Progenitor cell of endocrine pancreas (in vitro differentiated cells): ENCODE measurements at places on chromosomes 3 and 15.

DNA sequence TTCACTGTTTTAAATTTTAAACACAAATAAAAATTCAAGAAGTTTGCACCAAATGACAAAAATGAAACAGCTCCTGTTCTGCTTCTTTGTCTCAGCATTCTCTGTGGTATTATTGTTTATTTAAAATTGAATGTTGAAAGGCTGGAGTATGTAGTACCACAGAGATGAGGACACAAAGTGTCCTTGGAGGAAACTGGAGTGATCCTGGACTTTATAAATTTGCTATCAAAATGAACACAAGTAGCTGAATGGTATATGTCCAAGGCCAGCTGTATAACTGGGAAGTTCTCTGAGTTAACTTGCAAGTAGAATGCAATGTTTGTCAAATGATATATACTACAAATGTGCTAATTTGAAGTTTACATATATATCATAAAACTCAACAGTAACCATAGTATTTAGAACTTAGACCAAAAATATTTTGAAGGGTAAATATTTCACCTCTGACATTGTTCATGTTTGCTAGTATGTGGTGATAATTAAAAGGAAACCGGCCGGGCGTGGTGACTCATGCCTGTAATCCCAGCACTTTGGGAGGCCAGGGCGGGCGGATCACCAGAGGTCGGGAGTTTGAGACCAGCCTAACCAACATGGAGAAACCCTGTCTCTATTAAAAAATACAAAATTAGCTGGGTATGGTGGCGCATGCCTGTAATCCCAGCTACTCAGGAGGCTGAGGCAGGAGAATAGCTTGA lies 12.3 kb downstream of the BTLA start:
- no peak for DNase-seq

GRCh38 chr3:157220211-157220610 lies 60.3 kb upstream of the CCNL1 start:
- DNase-seq: no peak

- DNase-seq: no peak
These were observed 55.5 kb downstream of the TPRG1 start for GRCh38 chr3:189227249-189227648.

- DNase-seq: no peak
These were observed 120.8 kb downstream of the FEZF2 start for GRCh38 chr3:62252438-62253157.

DNA sequence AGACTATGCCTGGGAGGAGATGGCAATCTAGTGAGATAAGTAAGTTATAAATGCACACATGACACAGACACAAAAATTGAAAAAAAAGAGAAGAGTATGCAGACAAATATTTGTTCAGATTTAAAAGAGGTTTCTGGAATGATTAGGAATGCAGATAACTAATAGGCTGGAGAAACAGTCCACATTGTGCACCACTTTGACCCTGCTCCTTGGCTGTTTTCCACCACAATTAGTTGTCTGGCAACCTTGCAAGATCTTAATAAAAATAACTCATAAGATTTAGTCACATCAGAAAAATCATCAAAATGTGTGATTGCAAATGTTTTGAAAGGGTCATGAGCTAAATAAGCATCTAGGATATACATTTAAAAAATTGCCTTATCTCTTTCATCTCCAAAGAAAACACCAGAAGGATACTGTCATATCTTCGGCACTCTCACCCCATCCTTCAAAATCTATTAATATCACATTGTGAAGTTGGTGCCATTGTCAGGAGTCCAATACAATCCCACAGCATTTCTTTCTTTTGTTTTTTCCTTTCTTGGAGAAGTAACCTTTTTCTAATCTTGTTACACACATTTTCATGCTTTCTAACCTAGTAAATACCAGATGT lies 153.7 kb upstream of the KCNMB2 start:
- no peak for DNase-seq

GRCh38 chr3:56556908-56557830 lies at the start of gene CCDC66:
Gene CCDC66 (plus strand): TSS chr3:56557175. CDS start chr3:56557243, 68 bp downstream.
- DNase-seq: peak; percentile 83

DNA sequence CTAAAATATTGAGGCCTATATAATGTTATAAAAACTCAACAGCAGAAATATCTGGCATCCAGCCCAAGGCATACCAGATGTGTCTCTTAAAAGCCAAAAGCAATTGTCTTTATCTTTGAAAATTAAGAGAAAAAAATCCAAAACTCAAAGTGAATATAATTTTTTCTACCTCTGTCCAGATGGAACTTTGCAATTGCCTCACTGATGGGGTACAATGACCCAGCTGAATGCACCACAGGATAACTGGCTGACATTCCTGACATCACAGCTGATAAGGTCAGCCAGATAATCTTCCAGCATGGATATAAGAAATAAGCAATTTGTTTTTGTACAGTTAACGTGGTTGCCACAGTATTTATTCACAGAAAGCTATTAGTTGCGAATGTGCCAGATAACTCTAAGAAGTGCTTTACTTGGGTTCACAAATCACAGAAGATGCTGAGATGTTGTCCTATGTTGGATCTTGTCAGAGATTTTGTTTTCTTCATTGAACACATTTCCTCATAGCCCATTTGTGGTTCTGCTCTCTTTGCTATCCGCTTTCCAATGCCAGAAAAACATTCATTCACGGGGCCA lies 566.9 kb upstream of the CCDC54 start:
- DNase-seq: no peak

DNA sequence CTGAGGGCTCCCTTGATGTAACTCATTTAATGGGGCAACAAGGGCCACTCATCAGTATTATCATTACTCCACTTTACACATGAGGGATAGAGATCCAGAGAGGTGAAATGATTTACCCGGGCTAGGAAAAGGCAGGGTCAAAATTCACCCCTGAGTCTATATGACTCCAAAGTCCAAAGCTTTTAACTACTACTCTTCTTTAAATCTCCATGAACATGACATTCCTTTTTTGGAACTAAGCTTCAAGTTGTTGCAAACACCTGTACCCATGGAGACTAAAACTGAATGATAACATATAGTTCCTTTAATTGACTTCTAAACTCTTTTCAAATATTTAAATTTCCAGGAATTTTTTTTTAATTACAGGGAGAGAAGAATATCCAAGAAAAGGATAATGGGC lies 292.9 kb upstream of the GADL1 start:
- DNase-seq: no peak

DNA sequence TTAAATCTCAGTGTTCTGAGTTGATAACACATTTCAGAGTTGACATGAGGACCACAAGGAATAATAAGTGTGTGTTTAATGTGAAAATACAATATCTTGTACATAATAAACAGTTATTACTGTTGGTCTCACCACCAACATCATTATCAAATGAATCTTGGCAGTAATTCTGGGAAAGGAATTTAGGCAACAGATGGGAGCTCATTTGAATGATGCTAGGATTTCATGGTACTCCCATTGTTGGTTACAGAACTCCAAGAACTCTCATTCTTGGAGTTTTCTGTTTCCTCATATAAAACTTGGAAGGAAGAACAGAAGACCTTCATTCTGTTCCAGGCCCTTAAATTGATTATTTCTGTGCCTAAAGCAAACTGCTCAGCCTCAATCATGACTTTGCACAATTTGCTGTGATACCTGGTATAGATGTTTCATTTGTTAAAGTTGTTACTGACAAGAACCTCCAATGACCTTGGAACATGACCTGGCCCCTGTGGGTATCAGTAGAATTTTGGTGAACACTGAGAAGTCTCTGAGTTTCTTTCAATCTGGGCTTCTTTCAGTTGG lies 385.8 kb downstream of the LPP start:
- no peak for DNase-seq

GRCh38 chr3:18825665-18826064 lies 322.6 kb upstream of the KCNH8 start:
- DNase-seq: no peak

GRCh38 chr15:95284933-95285421 lies 1045.5 kb upstream of the NR2F2 start:
- DNase-seq: no peak

GRCh38 chr15:75064846-75065245 lies 41.5 kb downstream of the PPCDC start:
- DNase-seq: no peak

DNA sequence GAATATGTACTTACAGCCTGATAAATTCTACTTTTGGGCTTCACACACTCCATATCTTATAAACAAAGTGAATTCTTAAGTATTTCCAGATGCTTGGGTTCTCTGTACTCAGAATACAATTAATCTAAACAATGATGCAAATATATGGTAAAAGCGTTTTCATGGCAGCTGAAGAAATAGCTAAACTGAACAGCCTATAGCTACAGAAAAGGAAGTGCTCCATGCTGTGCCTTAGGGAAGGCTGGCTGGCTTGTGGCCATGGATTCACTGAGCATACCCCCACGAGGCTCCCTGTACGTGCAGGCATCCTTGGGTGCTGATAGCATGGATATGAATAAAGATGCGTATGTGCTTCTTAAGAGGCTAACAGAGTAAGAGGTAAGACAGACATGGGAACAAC lies 264.0 kb downstream of the KLF13 start:
- no peak for DNase-seq

DNA sequence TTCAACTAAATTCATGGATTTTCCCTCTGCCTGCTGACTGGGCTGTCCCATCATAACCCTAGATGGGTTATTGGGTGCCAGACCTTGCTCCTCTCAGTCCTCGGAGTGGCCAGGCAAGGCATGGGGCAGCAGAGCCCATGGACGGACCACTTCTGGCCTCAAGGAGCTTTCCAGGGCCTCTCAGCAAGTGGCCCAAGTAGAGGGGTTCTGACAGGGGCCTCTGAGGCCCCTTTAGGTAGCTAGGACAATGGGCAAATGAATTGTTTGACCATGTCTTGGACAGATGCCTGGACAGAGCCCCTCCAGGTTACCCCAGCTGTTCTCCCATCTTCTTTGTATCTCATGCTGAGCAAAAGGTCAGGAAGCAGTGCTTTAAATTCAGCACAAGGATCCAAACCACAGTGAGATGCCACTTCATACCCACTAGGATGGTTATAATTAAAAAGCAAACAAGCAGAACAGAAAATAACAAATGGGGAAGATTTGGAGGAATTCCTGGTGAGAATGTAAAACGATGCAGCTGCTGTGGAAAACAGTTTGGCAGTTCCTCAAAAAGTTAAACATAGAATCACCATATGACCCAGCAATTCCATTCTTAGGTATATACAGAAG lies 61.6 kb downstream of the SPSB4 start:
- no peak for DNase-seq

GRCh38 chr3:184241447-184242296 lies 7.1 kb downstream of the ALG3 start:
- DNase-seq: no peak

DNA sequence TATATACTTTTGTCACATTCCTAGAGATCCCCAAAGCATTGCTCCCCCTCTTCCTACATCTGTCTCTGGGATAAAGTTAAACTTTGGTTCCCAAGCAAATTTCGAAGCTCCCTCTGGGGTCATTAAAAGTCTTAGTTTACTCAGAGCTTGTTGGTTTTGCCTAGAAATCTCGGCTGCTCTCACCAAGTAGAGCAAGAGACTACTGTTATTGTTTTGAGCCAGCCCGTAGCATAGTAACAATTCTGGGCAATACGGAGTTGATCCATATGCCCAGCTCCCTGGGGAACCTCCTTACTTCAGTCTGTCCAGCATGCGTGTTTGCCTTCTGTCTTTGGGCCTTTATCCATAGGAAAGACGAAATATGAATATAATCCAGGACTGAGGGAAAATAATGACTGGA lies 10.0 kb upstream of the P3H2 start:
- DNase-seq: no peak

GRCh38 chr3:172253200-172253599 lies 195.1 kb downstream of the GHSR start:
- no peak for DNase-seq

DNA sequence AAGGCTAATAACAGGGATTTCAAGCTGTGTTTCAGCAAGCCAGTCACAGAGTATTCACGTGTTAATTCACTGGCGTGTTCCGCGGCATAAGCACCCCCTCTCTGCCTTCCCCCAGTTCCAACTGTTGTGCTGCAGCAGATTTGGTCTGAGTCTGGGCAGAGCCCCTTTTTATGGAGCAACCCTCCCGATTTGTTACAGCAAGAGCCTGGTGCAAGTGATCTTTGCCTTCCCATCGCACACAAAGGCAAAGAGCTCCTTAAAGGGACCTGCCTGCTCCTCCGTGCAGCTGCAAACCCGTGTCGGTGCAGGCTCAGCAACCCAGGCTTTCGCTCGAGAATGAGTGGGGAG lies 170.5 kb downstream of the KCNAB1 start:
- DNase-seq: no peak

DNA sequence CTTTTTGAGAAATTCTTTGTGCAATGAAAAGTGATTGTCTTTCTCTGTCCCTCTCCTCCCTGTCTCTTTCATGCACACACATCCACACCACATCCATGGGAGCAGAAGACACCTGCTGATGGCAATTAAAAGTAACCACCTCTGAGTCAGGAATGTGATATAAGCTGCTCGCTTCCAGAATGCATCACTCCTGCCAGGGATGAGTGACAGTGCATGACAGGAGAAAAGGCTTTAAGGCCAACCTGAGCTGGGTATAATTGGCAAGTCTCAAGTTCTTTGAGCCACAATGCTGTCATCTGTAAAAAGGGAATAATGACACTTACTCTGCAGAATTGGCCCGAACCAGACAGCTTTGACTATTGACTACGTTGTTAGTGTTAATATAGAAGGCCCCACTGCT lies 59.6 kb downstream of the UBP1 start:
- no peak for DNase-seq

DNA sequence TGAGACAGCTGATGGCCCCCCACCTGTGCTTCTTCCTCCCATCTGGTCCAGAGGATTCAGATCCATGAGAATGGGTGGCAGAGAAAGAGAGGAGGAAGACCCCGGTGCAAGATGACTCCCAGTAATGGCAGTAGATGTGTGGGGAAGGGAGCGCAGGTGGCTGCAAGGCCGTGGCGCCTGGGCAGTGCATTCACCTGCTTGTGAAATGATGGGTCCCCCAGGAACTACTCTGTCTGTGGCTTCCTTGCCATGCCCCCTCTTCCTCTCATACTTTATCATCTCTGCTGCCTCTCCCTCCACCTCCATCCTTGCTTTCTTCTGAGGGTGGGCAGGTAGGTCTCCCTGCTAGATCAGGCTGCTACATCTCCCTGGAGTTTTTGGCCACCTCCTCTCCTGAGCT lies 23.3 kb downstream of the ZNF710 start:
- no peak for DNase-seq

DNA sequence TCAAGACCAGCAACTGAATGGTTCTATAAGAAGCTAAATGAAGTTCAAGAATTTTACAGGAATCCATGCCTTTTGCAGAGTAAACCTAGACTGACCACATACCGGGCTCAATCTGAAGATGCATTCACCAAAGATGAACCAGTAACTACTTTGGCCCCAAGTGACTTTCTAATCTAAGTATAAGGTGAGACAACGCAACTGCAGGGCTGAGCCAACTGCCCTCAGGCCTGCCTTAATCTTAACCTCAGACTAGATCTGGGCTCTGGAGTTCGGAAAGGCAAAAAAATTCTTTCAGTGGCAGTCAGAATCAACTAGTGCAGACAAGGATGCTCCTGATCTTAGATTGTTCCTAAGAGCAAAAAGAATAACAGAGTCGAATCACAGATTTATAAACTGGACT lies 48.3 kb downstream of the EXD1 start:
- DNase-seq: no peak
